ENCODE measurements at places on chromosomes 11 and 22.

- no peak for DNase-seq
Measured at GRCh38 chr11:58334708-58335107, 24.2 kb downstream of the OR5B17 start.

DNA sequence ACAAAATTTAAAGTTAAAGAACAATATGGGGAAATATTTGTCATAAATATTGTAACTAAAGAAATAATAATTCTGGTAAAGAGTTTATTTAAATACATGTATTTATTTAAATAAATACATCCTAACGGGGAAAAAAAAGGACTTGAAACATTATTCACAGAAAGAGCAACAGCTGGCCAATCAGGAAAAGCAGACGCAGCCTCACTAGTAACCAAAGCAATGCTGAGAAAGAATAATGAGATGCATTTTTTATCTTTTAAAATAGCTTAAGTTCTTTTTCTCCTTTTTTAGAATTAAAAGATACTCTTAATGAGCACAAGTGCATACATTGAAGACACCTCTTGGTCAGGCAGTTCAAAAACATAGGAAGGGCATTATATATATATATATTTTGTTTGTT is 2.6 kb upstream of the LTO1 start:
- DNase-seq = no peak

GRCh38 chr22:37976547-37976946 is 7.8 kb downstream of the SOX10 start:
- DNase-seq = no peak

DNA sequence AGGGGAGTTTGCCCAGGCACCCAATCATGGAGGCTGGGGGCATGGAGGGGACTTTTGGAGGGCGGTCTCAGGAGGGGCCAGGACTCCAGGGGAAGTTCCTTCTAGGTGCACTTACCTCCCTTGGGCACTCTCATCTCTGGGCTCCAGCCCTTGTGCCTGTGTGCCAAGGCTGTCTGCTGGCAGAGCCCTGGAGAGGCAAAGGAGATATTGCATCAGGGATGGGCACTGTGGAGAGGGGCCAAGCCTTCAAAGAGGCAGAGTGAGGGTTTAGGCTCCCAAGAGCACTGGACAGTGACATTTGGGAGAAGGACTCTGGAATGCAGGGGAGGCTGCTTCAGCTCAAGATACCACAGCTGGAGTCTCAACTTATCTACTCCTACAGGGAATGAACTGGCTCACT is 32.2 kb upstream of the TFIP11 start:
- DNase-seq = no peak

- DNase-seq = no peak
Measured at GRCh38 chr11:58597486-58598144, 18.8 kb downstream of the ZFP91 start.

DNA sequence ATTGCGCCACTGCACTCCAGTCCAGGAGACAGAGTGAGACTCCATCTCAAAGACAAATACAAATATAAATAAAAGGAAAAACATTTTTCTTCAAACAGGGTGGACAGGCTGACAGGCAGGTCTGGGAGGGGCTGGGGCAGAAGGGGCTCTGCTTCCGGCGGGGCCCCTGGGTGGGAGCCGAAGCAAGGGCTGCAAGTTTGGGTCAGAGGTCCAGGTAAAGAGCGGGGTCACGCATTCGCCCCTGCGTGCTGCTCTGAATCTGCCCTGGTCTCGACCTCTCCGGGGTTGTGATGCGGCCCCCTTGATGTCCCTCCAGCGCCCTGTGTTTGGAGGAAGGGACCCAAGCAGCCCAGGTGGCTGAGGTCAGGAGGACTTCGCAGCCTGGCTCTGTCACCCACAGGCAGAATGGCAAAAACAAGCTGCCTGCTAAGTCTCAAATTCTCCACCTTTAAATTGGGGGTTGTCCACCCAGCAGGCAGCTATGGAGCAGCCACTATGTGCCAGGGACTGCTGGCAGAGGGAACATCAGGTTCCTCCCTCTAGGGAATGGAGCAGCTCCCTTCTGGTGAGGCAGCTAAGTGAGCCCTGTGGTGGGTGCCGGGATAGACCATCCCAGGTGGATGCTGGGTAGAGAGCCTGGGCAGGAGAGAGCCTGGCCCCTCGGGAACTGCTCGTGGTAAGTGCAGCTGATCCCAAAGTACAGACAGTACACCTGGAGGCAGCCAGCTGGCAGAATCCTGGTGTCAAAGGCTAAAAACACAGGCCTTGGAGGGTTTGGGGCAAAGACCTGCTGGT is 10.3 kb upstream of the PHF21B start:
- no peak for DNase-seq

GRCh38 chr11:30579415-30580175 is 6.6 kb downstream of the MPPED2 start:
- no peak for DNase-seq

DNA sequence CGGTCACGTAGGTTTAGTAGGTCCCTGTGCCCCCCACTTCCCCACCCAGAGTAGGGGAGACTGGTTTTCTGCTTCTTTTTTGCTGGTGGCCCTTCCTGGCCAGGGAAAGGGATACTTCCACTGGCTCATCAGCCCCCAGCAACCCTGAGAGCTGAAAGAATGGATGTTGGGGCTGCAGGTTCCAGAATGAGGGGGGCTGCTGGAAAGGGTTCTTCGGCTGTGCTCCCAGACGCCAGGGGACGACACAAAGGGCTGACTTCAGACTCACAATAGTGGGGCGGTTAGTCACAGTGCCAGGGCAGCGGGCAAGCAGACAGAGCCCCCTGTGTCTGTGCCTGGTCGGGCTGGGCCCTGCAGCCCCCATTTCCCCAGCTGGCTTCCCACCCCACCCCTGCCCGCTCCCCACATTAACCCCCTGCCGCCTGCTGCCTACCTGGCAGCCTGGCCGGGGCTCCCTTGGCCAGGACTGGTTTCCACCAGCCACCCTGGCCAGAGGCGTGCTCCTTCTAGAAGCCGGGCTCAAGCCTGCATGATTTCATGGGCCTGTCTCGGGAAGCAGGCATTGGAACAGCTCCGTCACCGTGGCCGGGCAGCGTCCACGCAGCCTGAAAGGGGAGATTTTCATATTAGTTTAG is 79.1 kb upstream of the WNT7B start:
- DNase-seq = no peak

- DNase-seq = peak; percentile 3
Measured at GRCh38 chr11:83681906-83682610, 395.9 kb upstream of the CCDC90B start.

GRCh38 chr11:21630934-21631478 is 561.9 kb upstream of the ANO5 start:
- no peak for DNase-seq

DNA sequence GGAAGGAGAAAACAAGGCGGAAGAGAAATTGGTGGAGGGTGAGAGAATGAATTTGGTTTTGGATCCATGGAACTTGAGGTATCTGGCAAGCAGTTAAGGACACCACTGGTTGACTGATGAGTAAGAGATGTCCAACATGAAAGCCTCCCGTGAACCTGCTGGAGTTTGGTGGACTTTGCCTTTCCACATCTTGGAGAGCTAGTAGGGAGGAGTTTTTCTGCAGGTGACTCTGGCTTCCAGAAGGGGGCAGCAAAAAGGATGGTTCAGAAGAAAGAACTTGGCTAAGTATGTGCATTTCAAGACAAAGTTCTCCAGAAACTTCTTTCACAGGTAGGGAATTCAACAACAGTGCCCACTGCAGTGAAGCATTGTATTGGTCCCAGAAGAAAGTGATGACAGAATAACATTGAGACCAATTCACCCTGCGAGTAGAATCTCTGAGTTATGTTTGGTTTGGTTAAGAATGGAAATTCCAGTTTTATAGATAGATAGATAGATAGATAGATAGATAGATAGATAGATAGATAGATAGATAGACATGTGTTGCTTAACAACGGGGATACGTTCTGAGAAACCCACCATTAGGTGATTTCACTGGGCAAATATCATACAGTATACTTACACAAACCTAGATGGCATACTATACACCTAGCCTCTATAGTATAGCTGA is 28.5 kb downstream of the DCDC1 start:
- DNase-seq = no peak

DNA sequence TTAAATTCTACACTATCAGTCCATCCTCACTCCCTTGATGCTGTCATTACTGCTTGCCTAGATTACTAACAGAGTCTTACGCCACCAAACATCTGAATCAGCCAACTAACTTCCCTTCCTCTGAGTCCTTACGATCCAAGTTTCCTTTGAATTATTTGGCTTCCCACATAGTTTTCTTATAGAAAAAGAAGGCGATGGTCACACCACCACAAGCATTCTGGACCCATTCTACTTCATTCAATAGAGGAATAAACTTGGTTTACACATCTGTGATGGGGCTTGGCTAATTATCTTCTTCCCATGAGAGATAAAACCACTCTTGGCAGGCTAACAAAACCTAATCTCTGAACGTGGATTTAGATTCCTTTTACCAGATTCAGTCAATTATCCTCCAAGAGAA is 35.0 kb downstream of the INTS4 start:
- no peak for DNase-seq

DNA sequence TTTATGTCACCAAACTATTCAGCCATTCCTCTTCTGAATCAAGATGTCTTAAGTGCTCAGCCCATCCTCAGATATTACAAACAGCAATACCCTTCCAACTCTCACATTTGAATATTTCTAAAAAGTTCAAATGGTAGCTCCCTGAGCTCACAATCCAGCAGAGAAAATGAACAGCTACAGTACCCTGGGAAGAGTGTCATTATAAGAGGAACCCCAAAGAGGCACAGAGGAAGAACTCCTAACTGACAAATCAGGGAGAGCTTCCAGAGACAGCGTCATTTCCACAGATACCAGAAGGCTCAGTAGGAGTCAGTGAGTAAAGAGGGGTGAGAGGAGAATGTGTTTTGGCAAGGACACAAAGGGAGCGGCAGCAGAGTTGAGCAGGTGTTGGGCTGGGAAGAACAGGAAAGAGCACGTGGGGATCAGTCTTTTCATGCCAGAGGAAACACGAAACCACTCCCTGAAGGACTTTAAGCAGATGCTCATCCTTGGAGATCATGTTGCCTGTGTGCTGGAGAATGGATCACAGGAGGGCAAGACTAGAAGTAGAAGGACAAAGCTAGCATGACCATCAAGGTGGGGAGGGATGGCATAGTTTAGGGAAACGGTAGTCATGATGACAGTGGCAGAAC is 4.3 kb downstream of the CLTCL1 start:
- peak; percentile 51 for DNase-seq

DNA sequence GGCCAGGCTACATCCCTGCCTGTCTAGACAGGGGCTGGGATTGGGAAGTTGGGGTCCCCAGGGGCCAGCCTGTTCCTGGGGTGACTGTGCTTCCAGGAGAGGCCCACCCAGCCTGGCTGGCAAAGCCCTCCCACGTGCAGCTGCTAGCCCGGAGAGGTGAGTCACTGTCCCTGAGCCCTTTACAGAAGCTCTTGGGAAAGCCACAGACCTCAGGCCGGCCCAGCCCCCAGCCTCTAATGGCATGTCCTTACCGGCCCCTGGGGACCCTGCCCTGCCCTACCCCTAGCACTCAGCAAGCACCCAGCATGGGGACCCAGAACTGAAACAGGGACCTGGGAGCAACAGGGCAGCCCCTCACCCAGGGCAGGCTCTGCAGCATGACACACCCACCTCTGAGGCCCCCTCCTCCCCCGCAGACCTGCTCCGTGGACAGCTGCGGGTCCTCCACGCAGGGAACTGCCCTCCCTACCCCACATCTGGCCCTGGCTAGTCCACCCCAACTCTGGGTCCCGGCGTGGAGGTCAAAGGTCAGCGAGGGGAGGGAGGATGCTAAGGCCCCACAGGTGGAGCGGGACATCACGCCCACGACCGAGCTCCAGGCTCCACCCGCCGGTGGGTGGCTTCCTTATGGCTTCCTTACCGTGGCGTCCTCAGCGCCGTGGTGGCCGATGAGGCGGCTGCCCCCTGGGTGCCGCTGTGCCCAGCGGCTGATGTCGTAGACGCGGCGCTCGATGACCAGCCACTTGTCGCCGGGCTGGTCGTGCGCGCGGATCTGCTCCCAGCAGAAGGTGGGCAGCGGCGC is 615 bp downstream of the FADS3 start:
- DNase-seq = no peak

Data from NCI-H774 (cell line).